ENCODE measurements at places on chromosomes 2 and 18. TPM values are rescaled to one million over a fixed set of nuclear protein-coding genes. Genes with fewer than 3 reads are reported as not detected.

DNA sequence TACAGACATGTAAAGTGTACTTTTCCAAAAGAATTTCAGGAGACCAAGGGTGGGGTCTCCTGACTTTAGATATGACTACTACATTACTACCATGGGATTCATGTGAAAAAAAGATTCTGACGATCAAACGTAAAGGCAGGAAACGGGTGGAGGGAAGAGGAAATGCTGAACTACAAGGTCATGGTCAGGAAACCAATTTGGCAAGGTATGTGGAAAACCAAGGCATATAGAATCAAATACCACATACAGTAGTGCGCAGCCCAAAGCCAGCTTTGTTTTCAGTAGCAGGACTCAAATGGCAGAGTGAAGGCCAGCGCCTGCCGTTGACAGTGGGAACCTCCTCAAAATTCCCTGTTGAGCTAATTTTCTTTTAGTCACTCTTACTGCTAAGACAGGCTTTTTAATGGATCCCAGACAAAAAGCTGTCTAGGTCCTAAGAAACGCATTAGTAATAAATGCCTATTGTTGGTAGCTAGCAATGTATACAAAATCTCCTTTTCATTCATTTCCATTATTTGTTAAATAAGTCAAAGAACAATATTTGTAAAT, 57.6 kb upstream of the SERTAD2 start:
- no peak for DNase-seq

- no peak for DNase-seq
Measured at GRCh38 chr2:34098256-34098655, 499.2 kb upstream of the FAM98A start.

GRCh38 chr2:147182260-147182659, 662.6 kb upstream of the ACVR2A start:
- DNase-seq = no peak

DNA sequence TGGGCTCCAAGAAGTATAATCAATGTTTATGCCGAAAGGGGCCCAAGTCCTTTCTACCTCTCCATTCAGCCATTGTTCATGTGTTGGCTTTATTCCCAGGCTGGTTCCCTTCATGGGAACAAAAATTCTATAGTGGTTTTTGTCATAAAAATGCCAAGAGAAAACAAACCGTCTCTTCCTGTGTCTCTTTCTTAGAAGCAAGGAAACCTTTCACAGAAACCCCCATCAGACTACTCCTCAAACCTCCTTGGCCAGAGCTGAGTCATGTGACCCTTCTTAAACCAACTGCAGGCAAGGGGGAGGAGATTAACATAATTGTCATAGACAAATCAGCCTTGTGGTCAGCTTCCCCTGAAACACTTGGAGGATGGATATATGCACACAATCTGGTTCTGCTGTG, 75.1 kb upstream of the TANK start:
- no peak for DNase-seq

DNA sequence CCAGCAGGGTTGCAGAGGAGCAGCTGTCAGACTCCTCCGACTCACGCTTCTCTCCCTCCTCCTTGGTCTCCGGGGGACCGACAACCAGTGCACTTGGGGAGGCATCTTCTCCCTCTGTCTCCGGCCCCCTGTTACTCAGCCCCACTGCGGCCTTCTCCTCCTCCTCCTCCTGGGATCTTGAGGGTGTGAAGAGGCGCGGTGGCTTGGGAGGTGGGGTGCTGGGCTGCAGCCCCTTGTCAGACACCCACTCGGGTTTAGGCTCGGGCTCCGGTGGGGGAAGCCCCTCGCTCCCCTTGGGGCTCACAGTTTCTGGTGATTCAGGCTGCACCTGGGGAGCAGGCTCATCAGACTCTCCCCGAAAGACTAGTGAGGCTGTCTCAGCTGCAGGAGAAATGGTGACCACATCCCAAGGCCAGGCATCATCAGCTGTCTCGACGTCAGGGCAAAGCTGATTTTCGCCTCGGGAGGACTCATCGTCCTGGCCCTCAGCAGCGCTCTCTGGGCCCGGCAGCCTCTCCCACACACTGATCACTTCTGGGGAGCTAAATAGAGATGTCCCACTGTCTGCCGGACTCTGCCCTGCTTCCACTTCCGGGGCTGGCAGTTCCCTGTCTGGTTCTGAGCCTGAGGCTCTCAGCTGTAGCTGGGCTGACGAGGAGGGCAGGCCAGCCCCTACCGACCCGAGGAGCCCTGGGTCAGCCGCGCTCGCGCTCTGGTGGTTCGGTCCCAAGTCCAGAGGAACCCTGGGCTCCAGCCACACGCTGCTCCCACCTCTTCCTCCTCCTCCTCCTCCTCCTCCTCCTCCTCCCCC, 9.0 kb upstream of the SFXN5 start:
- DNase-seq = no peak

- DNase-seq = no peak
Measured at GRCh38 chr2:190980630-190981209, 33.3 kb downstream of the STAT1 start.

Gene HTR2B
- total RNA-seq = not detected

Gene EML4
- 84.6 TPM for total RNA-seq

Gene MYOM1
- 0.27 TPM for total RNA-seq

Gene CPO
- 0.95 TPM for total RNA-seq
